ENCODE measurements at places on chromosomes 2 and 18.

DNA sequence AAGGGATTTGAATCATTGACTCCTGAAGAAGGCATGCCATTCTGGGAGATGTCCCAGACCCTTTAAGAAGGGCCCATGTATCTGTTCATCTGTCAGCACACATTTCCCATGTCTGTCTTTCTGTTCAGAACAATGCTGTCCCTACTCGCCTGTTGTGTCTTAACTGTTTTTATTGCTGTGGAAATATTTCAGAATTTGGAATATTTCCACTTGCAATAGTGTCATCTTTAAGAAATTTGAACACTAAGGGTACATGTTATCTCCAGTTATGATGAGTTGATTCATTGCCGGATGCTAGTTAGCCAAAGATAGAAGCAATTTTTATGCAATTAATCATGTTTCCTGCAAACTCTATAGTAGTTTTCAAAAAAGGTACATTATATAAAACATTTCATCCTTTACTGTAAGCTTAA is 36.9 kb upstream of the NT5C1B start:
- no peak for DNase-seq

GRCh38 chr2:28168376-28168775 is 224.3 kb upstream of the FOSL2 start:
- no peak for DNase-seq

DNA sequence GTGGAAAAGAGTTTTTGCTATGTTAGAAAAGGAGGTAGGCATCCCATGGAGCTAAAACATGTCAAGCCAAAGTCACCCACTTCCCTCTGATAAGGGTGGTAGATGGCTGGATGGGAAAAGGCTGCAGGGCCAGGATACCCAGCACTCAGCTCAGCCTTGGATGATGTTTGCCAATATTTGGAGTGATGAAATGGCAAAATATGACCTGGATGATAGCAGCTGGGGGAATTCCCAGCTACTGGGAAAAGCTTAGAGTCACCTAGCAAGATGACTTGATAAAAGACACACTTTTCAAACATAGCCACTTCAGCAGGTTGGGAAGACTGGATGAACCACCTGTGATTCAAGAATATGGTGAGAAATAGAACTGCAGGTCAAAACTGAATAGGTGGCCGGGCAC is 10.1 kb downstream of the RFX8 start:
- DNase-seq, result no peak

GRCh38 chr2:141271346-141271745 is 859.5 kb downstream of the LRP1B start:
- no peak for DNase-seq

- DNase-seq, result no peak
Measured at GRCh38 chr2:144825331-144826020, 305.6 kb upstream of the ZEB2 start.

GRCh38 chr18:78424403-78425018 is 555.1 kb upstream of the SALL3 start:
- no peak for DNase-seq

DNA sequence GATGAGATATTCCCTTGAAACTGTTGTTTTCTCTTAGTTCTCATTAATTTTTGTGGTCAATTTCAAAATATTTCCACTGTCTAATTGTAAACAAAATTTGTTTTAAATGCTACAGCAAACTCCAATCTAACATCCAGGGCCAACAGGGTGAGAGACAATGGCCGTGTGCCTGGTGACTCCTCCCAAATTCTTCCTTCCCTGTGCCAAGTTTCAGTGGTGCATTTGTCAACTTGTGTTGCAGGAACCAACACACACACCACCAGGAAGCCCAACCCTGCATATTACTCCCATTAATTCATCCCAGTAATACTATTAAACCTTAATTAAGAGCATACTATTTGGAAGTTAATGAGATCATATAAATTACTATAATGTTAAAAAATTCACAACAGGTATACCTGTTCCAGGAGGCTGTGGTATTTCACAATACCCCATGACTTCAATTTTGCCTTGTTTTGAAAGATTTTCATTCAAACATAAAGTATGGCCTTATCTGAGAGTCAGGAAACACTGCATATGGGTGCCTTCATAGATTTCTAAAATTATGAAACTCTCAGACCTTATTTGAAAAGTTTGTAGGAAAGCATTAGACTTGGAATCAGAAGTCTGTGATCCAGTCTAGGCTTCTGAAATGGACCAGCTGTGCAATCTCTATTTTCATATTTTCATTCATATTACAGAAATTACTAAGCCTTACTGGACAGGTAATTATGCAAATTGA is 1.1 kb downstream of the SERPINB2 start:
- no peak for DNase-seq

GRCh38 chr2:11160731-11161455 is 5.6 kb downstream of the SLC66A3 start:
- no peak for DNase-seq

- DNase-seq, result no peak
Measured at GRCh38 chr2:236636714-236637470, 67.3 kb downstream of the ACKR3 start.

DNA sequence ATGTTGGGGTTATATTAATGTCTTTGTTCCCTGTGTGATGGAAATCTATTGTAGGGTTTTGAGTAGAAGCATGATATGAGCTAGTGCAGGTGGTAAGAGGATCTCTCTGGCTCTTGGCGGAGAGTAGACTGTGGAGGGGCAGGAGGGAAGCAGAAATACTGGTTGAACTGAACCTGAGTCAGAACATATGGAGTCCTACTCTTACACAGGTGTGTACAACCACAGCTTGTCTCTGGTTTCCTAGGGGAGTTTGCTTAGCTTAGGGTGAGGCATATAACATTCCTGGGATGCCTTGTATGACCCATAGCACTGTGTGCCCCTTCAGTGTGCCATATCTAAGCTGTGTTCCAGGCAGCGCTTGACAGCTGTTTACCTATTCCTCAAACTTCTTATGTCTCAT is 97.3 kb upstream of the GCFC2 start:
- DNase-seq, result no peak

- no peak for DNase-seq
Measured at GRCh38 chr18:25557011-25557410, 205.0 kb upstream of the ZNF521 start.
